H9 (cell line): ENCODE measurements at places on chromosomes 2 and 18. TPM values are rescaled to one million over a fixed set of nuclear protein-coding genes. Genes with fewer than 3 reads are reported as not detected.

The NAT8 gene
- total RNA-seq, result not detected in 2 replicates

The ANO7 gene
- 3.9 and 5.2 TPM in 2 replicates for total RNA-seq

The LYPD1 gene
- total RNA-seq, result 10.6 and 11.2 TPM in 2 replicates

The MC5R gene
- not detected in 2 replicates for total RNA-seq

The CTLA4 gene
- total RNA-seq, result not detected in 2 replicates

The OLA1 gene
- 133 and 134 TPM in 2 replicates for total RNA-seq
